ENCODE measurements at places on chromosomes 4 and X.

DNA sequence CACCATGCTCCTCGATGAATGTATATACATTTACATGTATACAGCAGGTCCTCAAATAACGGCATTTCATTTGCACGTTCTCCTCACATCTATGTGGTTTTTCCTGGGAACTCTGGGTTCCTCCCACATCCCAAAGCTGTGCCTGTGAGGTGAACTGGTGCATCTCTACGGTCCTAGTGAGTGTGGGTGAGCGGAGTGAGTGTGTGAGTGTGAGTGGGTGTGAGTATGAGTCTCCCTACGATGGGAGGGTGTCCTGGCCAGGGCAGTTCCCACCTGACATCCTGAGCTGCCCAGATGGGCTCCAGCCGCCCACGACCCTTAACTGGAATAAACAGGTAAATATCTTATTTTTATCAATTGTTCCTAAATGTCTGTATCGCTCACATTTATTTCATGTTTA lies 40.0 kb downstream of the ACSL1 start:
- no peak for DNase-seq

- no peak for DNase-seq
Measured at GRCh38 chr4:135934026-135934425, 1598.3 kb downstream of the PCDH18 start.

DNA sequence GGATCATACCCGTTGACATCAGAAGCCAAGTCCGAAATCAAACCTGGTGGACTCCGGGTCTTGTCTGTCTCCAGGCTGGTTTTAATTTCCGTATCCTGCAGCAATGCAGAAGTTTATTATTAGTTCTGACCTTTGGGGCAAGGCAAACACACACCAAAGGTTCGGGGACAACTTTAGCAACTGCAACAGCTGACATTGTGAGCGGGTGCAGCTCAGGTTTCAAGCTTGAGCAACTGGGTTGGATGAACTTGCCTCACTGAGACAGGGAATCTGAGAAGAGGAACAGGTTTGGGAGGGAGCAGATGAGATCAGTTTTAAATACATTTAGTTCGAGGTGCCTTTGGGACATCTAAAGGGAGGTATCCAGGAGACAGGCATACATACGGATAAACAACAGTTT lies 110.7 kb downstream of the GNL3L start:
- DNase-seq = no peak

GRCh38 chr4:71441186-71442169 lies 102.7 kb downstream of the SLC4A4 start:
- no peak for DNase-seq

DNA sequence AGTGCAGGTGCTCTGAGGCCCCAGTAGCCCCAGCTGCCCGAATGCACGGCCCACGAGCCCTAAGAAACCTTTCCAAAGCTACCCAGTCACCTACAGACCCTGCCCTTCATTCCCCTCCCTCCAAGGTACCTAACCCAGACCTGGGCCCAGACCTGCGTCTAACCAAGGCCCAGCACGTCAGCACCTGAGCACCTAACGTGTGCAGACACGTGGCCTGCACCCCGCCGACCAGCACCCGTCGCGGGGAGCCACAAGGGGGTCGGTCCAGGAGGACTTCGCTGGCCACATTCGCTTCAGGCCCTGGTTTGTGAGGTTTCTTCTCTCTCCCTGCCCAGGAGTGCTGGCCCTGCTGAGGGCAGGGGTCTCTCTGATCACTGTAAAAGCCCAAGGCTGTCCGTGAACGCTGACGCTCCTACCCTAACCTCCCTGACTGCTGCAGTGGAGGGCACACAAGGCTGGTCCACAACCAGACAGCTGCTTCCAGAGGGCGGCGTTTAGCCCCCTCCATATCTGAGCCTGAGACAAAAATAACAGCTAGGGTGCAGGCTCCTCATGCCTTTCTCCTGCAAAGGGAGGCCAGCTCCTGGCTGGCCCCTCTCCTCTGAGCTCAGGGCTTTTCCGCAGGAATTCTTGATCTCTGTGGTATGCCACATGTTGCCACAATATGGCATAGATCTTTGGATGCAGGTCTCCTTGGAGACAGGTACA lies 31.8 kb downstream of the WDR1 start:
- DNase-seq = no peak

- DNase-seq = peak; percentile 61
Measured at GRCh38 chr4:89837993-89838390, 1.0 kb upstream of the SNCA start.

DNA sequence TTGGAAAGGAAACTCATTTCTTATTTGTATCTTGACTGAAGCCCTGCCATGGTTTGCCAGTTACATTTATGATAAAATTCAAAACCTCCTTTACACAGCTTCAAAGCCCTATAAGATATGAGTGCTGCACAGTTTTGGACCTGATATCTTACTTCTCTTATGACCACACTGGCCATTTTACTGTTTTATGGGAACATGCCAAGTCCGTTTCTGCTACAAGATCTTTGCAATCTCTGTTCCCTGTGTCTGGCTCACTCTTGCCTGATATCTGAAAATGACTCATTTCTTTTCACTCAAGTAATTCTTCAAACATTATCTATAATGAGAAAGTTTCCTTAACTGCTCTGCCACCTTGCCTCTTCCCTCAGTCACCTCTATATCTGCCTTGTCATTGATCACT lies 247.3 kb downstream of the SPOCK3 start:
- no peak for DNase-seq

Measured in hematopoietic multipotent progenitor cell treated with erythropoietin and hydrocortisone succinate and interleukin-3 and kit ligand, for 15 days (in vitro differentiated cells).